ENCODE measurements at places on chromosomes 5 and 9.

GRCh38 chr9:4077499-4078102 is 222.3 kb downstream of the GLIS3 start:
- DNase-seq, result no peak

GRCh38 chr9:32571969-32572899 is 725 bp downstream of the NDUFB6 start:
- DNase-seq, result peak; percentile 47

DNA sequence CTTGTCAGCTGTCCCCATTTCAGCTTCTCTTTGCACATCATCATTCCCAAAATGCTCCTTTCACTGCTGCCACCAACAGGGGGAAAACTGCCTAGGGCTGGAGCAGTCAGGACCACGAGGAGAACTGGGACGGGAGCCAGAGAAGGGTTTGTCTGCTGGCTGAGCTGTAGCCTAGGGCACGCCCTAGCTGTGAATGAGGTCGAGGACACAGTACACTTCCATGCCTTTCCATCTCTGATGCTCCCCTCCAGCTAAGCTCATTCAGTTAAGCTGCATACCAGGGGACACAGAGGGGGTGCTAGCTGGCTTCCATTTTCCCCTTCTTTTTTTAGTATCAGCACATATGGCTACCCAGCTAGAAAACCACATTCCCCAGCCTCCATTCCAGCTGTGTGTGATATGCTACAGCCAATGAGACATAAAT is 64.7 kb downstream of the STK10 start:
- DNase-seq, result no peak

GRCh38 chr5:126138281-126138931 is 284.8 kb upstream of the GRAMD2B start:
- no peak for DNase-seq

DNA sequence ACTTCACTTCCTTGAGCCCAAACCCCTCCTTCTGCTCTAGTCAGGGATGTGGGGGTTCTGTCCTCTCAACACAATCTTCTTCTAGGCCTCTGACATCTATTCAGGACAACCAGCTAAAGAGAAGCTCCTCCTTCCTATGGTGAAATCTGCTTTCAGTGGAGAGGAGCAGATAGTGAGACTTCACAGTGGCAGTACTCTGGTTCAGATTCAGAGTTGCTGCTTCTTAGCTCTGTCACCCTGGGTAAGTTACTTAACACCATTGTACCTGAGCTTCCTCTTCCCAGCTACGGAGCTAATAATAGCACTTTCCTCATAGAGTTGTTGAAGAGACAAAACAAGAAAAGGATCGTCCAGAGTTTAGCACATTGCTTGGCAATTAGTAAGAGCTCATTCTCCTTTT is 77.3 kb upstream of the LARP1 start:
- DNase-seq, result no peak

- DNase-seq, result no peak
These were observed 338.0 kb downstream of the ACTL7B start for GRCh38 chr9:108517651-108518365.

Measured in GF-D8 (cell line).